NCI-H1417 (cell line): ENCODE measurements at places on chromosomes 13 and 19.

GRCh38 chr19:48635966-48636858 lies 967 bp downstream of the DBP start:
- no peak for DNase-seq

- no peak for DNase-seq
Observed at GRCh38 chr19:44658069-44658733, 13.1 kb upstream of the CEACAM19 start.

- no peak for DNase-seq
Observed at GRCh38 chr13:30394751-30395191, 27.5 kb upstream of the UBE2L5 start.

DNA sequence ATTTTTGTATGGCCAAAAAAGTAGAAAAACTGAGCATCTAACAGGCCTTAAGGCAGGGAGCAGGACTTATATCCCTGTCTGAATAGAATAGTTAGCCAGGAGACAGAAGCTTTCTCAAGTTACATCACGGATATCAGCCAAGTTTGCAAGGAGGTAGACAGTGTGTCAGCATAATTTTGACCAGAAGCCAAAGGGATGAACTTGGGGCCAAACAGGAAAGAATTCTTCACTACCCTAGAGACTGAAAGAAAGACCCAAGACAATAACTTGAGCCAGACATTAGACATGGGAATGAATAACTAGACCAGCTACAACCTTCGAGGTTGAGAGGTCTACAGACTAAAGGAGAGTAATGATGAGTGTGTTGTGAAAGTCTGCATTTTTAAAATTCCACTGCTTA lies 48.1 kb upstream of the PCDH9 start:
- DNase-seq, result no peak

- peak; percentile 43 for DNase-seq
Observed at GRCh38 chr13:71877256-71877653, 10.3 kb upstream of the DACH1 start.

- no peak for DNase-seq
Observed at GRCh38 chr13:33875618-33876401, 57.9 kb downstream of the RFC3 start.

DNA sequence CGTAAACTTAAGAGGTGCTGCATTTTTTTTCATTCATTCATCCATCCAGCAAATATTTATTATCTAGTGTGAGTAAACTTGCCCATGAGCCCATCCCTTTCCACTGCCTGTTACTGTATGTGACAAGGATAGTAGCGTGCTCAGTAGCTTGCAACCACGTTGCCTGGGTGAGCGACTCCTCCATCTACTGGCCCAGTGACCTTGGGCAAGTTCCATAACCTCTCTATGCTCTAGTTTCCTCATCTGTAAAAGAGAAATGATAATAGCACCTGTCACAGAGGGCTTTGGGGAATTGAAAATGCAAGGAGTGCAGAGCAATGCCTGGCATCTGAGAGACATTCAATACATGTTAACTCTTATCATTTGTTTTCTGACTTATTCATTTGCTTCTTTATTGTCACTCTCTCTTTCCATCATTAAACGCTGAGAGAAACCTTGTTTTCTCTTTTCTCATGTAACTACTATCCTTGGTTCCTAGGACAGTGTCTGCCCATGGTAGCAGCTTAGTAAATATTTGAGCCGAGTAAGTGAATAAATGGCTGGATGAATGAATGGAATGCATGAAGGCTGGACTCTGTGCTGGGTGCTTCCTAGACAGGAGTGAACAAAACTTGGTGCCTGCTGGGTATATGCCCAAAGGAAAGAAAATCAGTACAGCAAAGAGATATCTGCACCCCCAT lies 19.9 kb downstream of the LRCH1 start:
- no peak for DNase-seq

GRCh38 chr19:58538257-58539168 lies 5.4 kb upstream of the TRIM28 start:
- no peak for DNase-seq

- DNase-seq, result no peak
Observed at GRCh38 chr19:35318679-35319448, 10.1 kb upstream of the CD22 start.

GRCh38 chr13:113995051-113995601 lies 21.2 kb upstream of the C13orf46 start:
- DNase-seq, result no peak

GRCh38 chr19:16406356-16406755 lies 65.4 kb downstream of the EPS15L1 start:
- DNase-seq, result no peak

- no peak for DNase-seq
Observed at GRCh38 chr13:73572824-73573223, 514.0 kb downstream of the KLF5 start.

GRCh38 chr19:43506629-43507028 lies 2.1 kb upstream of the PHLDB3 start:
- no peak for DNase-seq

DNA sequence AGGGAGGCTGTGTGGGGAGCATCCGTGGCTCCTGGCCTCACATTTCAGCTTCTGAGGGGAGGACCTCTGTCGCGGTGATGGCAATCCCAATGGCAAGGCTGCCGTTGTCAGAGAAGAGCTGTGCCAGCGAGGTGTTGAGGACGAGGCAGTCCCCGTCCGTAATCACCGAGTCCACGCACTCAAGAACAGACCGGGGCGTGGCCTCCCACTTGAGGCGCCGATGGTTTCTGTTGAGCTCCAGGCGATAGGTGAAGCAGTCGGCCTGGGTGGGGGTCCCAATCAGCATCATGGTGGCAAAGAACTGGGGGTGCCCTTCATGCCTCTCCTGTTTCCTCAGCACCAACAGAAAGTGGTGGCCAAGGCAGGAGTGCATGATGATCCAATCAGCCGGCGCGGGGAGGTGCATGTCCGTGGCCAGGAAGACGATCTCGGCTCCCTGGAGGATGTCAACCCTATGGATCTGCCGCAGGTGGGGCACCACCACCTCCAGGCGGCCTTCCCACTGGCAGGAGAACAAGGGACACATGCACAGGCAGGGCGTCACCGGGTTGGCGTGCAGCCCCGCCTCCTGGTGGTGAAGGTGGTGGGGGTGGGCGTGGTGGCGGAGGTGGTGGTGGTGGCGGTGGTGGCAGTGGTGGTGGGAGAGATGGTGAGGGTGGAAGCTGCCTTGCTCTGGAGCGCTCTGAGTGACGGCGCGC lies 68.1 kb downstream of the SIAH3 start:
- no peak for DNase-seq

DNA sequence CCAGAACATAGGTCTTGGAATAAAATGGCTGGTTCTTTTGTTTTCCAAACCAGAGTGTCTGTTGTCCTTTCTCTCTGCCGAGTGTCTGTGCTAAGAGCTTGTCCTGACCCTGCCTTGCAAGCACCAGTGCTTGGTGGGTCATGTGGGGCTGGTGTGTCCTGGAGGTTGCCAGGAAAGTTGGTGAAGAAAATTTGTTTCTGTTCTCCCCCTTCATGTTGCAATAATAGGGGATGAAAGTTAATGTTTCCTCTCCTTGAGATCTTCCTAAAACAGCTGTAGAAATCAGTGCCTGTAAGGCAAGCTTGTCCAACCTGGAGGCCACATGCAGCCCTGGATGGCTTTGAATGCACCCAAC lies 2.7 kb downstream of the HAMP start:
- no peak for DNase-seq

- no peak for DNase-seq
Observed at GRCh38 chr13:62779161-62779560, 1363.5 kb upstream of the PCDH20 start.

DNA sequence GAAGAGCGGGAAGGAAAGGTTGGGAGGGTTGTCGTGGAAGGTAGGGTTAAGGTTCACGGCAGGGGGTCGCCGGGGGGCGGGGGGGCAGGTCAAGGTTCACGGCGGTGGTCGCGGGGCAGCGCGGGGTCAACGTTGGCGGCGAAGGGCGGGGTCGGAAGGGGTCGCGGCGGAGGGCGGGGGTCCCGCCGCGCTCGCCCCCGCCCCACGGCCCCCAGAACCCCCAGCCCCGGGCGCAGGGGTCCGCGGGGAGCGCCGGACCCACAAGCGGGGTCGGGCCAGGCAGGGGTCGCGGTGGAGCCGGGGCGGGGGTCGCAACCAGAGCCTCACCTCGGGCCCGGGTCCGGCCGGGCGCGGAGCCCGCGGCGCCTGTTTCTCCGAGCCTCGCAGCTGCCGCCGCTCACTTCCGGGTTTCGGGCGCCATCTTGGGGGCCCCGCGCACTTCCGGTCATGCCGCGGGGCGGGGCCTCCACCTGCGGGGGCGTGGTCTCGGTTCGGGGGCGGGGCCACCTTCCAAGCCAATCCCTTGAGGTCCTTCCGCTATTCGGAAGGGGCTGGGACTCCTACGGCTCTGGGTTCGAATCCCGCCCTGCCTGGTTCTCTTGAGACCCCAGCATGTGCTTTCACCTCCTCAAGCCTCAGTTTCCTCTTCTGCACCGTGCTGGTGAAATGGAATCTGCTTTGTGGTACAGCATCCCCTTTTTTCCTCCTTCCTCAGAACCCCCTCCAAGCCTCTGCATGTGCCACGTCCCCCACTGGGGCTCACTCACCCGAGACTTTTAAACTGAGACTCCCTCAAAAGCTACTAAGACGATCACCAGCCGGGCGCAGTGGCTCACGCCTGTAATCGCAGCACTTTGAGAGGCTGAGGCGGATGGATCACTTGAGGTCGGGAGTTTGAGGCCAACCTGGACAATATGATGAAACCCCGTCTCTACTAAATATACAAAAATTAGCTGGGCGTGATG lies at the start of gene SBNO2:
SBNO2 (minus strand) TSS at position 424 of the 965 bp plus-strand sequence. CDS start 19,992 bp downstream, outside the sequence.
- peak; percentile 90 for DNase-seq

DNA sequence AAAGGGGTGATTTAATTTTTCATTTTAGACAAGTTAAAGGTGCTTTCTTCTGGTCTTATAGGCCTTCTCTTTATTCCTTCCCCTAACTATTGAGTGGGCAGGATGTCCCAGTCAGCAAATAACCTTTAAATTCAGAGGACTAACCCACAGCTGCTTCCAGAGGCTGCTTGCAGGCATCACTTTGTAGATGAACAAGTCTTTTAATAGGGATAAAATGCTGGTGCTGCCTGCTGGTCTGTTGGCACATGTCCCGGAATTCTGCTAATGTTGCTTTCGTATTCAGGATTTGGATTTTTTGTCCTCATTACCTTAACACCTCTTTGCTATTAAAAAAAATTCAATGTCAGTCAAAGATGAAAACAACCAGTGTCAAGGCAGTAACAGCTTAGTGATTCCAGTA lies 132.7 kb upstream of the KL start:
- DNase-seq, result peak; percentile 20

GRCh38 chr13:80214521-80214991 lies 126.4 kb downstream of the SPRY2 start:
- DNase-seq, result peak; percentile 77

- no peak for DNase-seq
Observed at GRCh38 chr13:31733066-31733465, 6.3 kb upstream of the RXFP2 start.

DNA sequence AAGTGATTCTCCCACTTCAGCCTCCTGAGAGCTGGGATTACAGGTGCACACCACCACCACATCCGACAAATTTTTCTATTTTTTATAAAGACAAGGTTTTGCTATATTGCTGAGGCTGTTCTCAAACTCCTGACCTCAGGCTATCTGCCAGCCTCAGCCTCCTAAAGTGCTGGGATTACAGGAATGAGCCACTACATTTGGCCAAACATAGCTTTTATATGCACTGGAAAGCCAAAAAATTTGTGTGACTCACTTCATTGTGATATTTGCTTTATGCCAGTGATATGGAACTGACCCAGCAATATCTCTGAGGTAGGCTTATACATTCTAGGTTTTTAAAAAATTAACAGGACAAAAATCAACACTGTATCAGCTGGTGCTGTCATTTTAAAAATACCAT lies 26.8 kb upstream of the ACOD1 start:
- DNase-seq, result no peak

DNA sequence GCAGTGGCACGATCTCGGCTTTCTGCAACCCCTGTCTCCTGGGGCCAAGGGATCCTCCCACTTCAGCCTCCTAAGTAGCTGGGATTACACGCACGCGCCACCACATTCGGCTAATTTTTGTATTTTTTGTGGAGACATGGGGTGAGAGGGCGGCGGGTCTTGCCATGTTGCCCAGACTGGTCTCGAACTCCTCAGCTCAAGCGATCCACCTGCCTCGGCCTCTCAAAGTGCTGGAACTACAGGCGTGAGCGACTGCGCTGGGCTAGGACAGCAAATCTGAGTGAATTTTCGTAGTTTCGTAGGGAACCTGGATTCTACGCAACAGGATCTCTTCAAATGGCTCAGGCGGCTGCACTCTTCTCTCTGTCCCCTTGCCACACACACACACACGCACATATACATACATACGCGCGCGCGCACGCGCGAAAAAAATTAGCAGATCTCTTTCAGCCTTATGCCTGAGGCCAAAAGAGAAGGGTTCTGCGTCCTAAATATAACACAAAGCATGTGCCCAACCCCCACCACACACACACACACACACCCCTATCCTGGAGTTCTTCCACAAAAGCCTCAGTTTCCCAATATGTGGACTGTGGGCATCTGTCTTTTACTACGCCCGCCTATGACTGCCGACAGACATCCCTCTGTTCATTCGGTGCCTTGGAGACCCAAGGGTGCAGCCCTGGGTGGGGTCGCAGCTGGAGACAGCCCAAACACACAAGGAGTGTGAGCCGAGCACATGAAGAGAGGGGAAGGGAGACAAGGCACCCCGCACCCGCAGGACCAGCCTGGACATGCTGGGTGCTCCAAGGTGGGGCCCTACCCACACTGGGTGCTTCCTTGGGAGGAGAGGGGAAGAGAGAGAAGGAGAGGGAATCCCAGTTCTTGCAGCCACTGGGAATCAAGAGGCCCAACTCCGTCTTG lies 616 bp downstream of the PINLYP start:
- peak; percentile 74 for DNase-seq

GRCh38 chr13:113394339-113394640 lies 30.4 kb upstream of the GRTP1 start:
- no peak for DNase-seq

- no peak for DNase-seq
Observed at GRCh38 chr19:2866495-2867024, 575 bp upstream of the ZNF556 start.

DNA sequence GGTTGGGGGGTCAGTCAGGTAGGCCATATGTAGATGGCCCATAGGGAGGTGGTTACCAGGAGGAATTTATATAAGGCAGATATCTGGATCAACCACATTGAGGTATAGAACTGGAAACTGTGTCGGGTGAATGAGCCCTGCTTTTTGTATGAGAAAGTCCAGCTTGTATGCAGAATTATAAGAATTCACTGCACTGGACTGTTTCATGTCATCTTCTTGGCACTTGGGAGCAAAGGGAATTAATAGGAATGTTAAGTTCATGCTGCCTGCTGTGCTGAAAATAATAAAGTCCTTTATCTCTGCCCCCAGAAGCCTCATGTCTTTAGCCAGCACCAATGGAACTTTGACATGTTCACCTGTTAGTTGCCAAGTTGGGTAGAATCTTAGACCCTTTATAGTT lies 12.3 kb downstream of the BORA start:
- no peak for DNase-seq
